ENCODE measurements at places on chromosomes 1 and 21.

- no peak for DNase-seq
Observed at GRCh38 chr21:36509973-36510664, 30.2 kb upstream of the CLDN14 start.

GRCh38 chr1:203311368-203312301 lies 6.3 kb downstream of the BTG2 start:
- no peak for DNase-seq

- no peak for DNase-seq
Observed at GRCh38 chr1:20052386-20052785, 17.6 kb upstream of the PLA2G5 start.

DNA sequence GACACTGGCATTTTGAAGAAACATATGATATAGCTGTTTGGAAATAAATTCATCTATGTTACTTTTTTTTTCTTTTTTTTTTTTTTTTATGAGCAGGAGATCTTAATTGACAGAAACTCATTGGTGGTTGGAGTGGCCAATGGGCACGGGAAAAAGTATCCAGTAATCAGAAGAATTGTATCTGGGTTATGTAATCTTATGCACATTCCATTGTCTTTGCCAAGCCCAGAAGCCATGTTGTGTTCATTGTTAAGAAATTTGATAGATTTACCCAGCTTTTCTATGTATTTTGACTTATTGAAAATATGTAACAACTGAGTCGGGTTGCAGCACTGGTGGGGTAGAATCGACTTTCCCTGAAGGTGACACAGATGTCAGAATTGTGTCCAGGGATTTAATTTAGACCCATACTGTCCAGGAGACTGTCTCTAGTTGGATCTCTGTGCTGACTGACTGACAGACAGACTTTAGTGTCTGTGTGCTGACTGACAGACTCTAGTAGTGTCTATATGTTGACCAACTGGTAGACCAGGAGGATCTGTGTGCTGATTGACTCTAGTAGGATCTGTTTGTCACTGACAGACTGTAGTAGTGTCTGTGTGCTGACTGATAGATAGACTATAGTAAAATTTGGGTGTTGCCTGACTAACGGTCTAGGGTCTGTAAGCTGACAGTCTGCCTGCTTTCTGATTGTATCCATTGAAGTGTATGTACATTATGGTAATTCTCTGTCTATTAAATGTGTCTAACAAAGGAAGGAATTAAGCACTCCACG lies 12.3 kb upstream of the C4BPB start:
- no peak for DNase-seq

- DNase-seq, result no peak
Observed at GRCh38 chr1:199336745-199337640, 690.5 kb upstream of the NR5A2 start.

- DNase-seq, result no peak
Observed at GRCh38 chr1:24047110-24047477, 64.8 kb downstream of the MYOM3 start.

- no peak for DNase-seq
Observed at GRCh38 chr1:78226784-78227183, 181.0 kb downstream of the GIPC2 start.

GRCh38 chr1:89843273-89844130 lies 22.7 kb downstream of the LRRC8D start:
- peak; percentile 37 for DNase-seq

DNA sequence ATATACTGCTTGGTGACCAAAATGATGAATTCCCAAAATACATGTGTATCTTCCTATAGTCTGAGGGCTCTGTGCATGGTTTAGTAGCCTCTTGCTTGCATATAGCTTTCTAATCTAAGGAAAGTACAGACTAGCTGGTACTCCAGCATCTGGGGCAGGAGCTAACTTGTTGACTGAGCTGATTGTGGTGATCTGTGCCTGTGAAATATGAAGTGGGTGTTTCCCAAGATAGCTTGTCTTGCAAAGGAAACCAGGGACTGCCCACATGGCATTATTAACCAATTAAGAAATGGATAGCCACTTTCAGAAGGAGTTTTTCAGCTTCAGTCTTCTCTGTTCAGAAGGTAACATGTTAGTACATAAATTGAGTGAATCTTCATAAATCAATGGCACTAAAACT lies 219.8 kb downstream of the NEGR1 start:
- DNase-seq, result no peak

DNA sequence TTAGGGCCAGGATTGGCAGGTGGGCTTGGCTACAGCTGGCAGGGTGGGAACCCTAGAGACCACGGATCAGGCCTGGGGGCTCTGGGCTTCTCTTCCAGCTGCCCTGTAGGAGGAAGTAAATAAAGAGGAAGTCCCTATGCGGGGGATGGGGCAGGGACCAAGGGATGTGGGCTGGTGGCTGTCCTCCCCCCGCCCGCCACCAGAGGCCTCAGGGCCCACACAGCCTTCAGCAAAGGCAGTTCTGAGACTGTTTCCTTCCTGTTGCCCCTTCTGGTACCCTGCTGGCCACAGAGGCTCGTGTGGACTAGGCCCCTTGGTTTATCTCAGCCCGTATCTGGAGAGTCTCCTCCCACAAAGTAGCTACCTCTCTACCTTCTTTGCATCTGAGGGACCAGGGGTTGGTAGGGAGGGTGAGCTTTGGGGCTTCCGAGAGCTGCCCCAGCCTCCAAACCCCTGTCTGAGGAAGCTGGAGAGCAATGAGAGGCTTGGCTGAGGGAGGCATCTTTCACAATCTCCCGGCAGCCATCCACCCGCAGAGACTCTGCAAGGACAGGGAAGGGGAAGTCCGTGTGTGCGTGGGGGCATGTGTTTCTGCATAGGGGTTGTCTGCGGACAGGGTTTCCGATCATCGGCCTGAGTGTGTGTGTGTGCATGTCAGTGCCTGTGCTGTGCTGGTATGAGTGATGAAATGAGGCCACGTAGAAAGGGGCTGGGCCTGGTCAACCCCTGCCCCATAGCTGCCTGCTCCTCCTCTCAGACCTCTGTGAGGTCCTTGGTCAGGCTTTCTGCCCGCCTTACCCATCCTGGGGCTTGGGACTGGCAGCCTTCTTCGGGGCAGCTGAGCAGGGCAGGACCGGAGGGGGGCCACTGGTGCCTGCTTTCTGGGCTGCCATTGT lies 12.5 kb downstream of the RPS6KA1 start:
- DNase-seq, result peak; percentile 61

GRCh38 chr1:95572962-95573361 lies 339.0 kb downstream of the RWDD3 start:
- no peak for DNase-seq

DNA sequence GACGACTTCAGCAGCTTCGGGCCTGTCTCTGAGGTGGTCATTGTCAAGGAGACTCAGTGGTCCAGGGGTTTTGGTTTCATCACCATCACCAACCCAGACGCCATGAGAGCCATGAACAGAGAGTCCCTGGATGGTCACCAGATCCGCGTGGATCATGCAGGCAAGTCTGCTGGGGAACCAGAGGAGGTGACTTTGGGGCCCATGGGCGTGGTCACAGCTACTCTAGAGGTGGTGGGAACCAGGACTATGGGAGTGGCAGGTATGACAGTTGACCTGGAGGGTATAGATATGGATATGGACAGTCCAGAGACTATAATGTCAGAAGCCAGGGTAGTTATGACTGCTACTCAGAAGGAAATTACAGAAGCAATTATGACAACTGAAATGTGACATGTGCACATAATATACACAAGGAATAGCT lies 19.3 kb upstream of the METTL13 start:
- no peak for DNase-seq

- DNase-seq, result no peak
Observed at GRCh38 chr1:24425441-24425840, 9.8 kb downstream of the NIPAL3 start.

GRCh38 chr1:5933676-5934057 lies 58.6 kb downstream of the NPHP4 start:
- DNase-seq, result no peak

GRCh38 chr1:27237112-27237511 lies 2.7 kb downstream of the WDTC1 start:
- DNase-seq, result no peak

- DNase-seq, result no peak
Observed at GRCh38 chr1:1612104-1612400, 3.2 kb upstream of the MIB2 start.

- DNase-seq, result no peak
Observed at GRCh38 chr1:230211436-230212145, 144.6 kb downstream of the GALNT2 start.

GRCh38 chr21:17925000-17925610 lies 105.9 kb upstream of the C21orf91 start:
- no peak for DNase-seq

DNA sequence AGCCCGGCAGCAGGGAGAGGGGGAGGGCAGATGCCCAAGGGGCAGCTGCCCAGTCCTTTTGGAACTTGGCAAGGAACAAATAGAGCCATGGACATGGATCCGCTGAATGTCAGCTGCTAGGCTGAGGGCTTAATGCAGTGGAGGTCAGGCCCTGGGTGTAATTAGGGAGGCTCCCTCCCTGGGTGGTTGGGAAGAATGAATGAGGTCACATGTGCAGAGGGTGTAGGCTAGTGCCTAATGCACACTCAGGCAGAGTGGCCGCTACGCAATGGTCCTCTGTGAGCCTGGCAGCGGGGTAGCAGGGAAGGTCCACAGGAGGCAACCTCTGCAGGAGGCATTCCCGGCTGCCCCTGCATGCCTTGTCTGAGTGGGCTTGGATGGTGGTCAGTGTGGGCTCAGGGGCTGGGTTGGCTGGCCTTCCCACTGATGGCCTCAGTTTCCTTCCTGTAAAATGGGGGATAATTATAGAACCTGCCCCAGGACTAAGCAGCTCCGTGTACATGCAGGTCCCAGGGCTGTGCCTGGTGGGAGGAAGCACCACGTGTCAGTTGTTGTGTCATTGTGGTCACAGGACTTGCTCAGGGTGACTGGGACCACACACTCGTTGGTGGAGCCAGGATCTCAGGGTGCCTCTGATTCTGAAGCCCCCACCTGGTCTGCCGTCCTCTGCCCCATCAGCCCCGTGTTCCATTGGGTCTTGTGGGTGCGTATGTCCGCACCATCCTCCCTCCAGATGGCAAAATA lies 81.6 kb upstream of the ACTL8 start:
- no peak for DNase-seq

- DNase-seq, result no peak
Observed at GRCh38 chr21:44021064-44021463, 9.0 kb downstream of the TRAPPC10 start.

DNA sequence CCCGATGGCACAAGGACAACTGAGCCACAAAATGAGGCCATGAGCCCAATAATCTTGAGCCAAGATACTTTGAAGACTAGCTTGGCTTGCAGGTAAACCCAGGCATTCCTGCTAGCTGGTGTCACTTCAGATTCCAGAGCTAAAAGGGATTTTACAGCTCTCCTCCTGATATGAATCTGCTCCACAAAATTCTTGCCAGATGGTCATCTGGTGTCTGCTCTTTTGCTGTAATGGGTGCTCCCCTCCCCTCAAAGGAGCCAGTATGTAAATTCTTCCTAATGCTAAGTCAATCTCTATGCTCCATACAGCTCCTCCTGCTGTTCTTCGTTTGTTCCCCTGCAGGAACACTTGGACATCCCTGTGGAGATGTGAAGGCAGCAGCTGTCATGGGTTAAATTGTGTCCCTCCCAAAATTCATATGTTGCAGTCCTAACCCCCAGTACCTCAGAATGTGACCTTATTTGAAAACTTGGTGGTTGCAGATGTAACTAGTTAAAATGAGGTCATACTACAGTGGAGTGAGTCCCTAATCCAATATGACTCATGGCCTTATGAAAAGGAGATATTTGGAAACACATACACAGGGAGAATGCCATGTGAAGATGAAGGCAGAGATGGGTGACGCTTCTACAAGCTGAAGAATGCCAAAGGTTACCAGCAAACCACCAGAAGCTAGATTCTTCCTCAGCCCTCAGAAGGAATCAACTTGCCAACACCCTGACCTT lies 180.6 kb upstream of the PALMD start:
- DNase-seq, result no peak

GRCh38 chr1:227707846-227708245 lies 27.3 kb downstream of the JMJD4 start:
- DNase-seq, result no peak

GRCh38 chr21:44463724-44464123 lies 8.4 kb downstream of the LRRC3 start:
- DNase-seq, result no peak

GRCh38 chr1:168422203-168422847 lies 121.5 kb downstream of the XCL2 start:
- peak; percentile 22 for DNase-seq

GRCh38 chr1:161915051-161915503 lies 108.6 kb downstream of the OLFML2B start:
- DNase-seq, result no peak

DNA sequence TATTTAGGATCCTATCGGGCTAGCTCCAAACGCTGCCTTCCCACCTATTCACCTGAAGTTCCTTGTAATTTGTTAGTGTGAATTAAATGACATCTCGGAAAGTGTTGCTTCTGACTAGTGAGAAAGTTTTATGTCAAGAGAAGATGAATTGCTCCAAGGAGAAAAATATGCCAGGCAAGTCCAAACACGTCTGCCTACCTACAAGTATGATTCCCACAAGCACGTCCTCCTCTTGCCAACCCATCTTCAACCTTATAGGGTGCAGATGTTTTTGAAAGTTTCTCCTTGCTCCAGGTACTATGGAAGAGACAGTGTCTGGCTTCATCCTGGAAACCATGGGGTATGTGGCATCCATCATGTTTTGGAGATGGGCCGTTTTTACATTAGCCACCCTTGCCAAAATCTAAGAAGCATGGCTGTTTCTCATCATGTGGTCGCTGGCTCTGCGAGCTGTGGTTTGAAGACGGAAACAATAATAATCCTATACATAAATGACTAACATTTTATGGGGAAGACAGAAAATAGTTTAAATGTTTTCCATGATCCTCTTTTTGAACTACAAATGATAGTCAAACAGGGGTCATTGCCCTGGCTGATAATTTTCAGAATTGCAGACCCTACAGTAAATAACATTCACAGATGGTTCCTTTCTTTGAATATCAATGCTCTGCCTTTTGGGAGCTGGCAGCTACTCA lies 505.8 kb downstream of the SMYD3 start:
- no peak for DNase-seq

DNA sequence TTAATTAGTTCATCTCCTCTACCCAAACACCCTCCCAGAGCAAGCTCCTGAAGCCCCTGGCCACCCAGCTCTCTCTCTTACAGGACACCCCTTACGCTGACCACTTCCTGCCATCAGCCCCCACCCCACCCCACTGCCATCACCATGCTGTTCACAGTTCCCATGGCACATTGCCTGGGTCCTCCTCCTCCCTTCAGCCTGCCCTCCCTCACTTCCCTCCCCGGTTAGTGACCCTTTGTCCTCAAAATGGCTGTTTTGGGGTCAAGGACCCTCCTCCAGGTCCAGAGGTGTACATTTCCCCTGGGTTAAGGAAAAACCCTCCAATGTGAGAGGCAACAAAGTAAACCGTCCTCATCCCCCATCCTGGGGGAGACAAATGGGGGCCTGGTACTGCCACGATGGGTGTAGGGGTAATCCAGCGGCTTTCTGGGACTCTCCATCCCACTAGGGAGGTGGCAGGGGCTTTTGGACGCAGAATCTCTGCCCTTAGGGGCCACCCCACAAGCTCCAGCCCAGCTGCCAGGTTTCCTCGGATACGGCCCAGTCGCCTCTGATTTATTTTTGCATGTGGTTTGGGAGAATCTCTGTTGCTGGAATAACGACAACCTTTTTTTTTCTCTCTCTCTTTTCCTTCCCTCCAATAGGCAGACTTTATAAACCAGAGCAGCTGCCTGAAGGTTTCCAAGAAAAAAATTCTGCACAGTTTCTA lies 8.5 kb downstream of the CAMK2N1 start:
- DNase-seq, result no peak
